ENCODE measurements at places on chromosomes 12 and 14.

- DNase-seq, result no peak
Measured at GRCh38 chr14:26527095-26527494, 70.7 kb downstream of the NOVA1 start.

- DNase-seq, result no peak
Measured at GRCh38 chr14:92751819-92752218, 3.4 kb upstream of the LGMN start.

DNA sequence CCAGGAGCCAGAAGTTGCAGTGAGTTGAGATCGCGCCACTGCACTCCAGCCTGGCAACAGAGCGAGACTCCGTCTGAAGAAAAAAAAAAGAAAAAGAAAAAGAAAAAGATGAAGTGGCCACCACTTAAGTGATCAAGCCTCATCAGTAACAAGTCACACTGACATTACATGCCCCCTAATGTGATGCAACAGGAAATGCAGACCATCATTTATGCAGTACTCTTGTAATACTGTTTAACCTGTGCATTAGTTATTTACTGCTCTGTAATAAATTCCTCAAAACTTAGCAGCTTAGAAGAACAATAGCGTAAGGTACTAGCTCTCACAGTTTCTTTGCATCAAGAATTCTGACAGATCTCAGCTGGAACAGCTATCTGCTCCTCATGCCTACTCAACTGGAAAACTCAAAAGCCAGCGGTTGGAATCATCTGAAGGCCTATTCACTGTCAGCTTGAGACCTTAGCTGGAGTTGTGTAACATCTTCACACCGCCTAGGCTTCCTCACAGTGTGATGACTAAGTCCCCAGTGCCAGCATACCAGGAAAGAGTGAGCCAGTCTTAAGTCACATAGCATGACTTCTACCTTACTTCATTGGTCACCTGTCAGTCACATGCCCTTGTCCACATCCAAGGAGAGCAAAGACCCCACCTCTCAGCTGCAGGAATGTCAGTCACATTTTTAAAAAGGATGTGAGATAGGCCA is 31.5 kb downstream of the EPS8 start:
- no peak for DNase-seq

DNA sequence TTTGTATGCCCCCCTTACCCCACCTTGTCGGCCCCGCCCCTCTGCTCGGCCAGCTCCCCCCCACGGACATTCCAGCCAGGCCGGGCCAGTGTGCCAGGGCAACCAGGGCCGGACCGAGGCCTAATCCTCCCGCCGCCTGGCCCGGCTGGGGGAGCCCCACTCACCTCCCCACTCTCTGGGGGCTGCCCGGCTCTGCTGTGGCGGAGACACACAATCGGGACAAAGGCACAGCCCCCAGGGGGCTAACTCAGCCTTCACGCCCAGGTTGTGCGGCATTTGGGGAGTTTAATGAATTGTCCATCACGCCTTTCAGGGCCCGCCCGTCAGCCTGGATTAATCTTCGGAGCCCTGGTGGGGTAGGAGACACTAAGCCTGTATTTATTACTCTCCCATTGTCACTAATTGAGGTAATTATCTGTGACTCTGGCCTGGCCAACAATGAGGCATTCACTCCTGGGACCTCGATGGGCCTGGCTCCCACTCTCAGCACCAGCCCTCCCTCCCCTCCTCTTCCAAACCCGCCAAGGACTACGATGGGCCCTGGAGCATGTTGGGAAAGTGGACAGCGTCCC is 8.7 kb downstream of the WNT1 start:
- DNase-seq, result no peak

DNA sequence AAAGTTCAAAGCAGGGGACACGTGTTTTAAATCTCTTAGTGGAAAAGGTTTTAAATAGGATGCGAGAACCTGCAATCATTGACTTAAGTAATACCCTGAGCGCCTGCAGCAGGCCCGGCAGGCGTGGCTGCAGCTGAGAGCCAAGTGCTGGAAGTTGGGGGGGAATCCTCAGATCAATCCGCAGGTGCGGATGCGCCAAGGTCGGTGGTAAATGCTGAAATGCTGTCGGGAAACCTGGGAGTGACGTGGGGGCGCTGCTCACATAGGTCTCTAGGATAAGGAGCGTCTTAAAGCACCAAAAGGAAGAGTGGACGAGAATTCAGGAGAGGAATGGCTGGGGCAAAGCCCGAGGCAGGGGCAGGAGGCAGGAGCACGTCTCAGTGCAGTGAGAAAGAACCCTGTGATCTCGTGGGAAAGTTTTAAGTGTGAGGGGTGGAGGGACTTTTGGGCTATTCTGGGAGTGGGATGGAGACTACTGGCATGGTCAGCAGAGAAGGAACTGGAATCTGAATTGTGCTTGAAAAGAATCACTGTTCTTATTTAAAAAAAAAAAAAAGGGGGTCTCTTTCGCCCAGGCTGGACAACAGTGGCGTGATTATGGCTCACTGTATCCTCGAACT is 883 bp upstream of the CDCA4 start:
- peak; percentile 61 for DNase-seq

- DNase-seq, result no peak
Measured at GRCh38 chr12:7146906-7147305, 16.7 kb downstream of the CLSTN3 start.

- no peak for DNase-seq
Measured at GRCh38 chr14:89639687-89640086, 222.7 kb upstream of the FOXN3 start.

DNA sequence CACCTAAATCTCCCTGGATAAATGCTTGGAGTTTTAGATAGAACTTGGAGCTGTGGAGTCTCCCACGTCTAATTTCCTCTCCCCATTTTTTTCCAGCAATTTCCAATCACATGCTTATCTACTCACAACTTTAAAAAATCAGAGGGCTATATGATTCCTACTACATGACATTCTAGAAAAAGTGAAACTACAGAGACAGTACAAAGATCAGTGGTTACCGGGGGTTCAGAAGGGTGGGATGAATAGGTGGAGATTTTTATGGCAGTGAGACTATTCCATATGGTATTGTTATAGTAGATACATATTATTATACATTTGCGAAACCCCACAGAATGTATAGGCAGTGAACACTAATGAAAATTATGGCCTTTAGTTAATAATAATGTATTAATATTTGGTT is 35.5 kb downstream of the ATF7 start:
- DNase-seq, result no peak

DNA sequence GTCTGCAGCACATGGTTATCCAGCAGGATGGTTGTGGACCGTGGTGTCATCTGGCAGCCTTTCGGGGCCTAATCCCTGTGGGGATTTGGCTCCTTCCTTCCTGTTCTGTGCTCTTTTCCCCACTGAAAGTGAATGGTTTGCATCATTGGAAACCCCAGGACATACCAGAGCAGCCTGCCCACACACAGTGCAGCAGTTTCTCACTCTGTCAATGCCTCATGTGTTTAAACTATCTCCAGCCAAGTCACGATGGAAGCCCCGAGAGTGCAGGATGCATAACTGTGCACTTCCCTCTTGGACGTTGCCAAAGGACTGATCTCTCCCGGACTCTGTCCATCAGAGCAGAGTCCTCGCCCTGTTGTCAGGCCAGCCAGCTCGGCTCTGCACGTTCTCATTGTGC is 29.0 kb upstream of the AMN start:
- no peak for DNase-seq

DNA sequence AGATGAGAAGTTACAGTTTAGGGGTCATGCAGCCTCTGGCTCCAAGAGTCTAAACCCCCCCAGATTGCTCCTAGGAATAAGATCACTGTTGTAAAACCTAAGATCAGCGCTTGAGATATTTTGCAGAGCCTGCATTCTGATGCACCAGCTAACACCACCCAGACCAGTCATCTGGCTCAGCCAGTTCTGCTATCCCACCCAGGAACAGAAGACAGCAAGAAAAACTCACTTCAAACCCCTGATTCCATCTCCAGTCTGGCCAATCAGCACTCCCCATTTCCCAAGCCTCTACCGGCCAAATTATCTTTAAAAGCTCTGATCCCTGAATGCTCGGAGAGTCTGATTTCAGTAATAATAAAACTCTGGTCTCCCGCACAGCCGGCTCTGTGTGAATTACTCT is 158.6 kb downstream of the ZNF664 start:
- no peak for DNase-seq

GRCh38 chr12:130998136-130998535 is 44.4 kb downstream of the ADGRD1 start:
- DNase-seq, result no peak

DNA sequence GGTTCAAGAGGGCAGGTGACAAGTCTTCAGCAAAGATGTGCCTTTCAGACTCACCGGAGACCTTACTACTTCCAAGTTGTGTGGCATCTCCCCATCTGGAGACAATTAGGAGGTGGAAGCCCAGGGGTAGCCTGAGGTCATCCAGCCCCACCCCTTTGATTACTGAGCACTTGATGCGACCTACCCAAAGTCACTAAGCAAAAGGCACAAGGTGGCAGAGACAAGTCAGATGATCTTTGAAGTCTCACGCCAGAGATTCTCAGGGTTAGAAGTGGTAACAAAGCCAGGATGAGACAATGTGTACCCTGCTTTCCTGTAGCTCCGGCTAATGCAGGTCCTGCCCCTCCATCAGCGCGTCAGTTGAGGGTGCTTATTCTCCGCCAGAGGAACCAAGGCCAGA is 1.4 kb upstream of the FOXN3 start:
- DNase-seq, result no peak

GRCh38 chr12:53941187-53941586 is 2.6 kb downstream of the HOXC13 start:
- no peak for DNase-seq

DNA sequence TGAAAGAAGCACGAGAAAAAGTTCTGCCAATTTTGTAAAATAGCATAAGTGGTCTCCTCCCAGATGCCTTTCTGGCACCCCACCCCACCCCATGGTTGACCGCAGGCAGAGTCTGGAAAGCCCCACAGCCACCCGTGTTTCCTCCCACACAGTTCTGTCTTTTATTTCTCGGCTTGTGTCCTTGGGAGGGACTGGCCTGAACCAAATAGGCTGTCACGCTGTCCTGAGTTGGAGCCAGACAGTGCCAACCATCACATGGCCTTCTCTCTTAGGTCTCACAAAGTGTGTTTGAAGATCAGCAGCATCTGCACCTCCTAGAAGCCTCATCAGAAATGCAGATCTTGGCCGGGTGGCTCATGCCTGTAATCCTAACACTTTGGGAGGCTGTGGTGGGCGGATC is 10.2 kb upstream of the LTA4H start:
- no peak for DNase-seq

- DNase-seq, result no peak
Measured at GRCh38 chr12:13311551-13311950, 115.0 kb downstream of the EMP1 start.

- DNase-seq, result no peak
Measured at GRCh38 chr12:84157170-84157569, 755.4 kb downstream of the SLC6A15 start.

GRCh38 chr14:86601813-86602212 is 1071.9 kb downstream of the FLRT2 start:
- DNase-seq, result no peak

DNA sequence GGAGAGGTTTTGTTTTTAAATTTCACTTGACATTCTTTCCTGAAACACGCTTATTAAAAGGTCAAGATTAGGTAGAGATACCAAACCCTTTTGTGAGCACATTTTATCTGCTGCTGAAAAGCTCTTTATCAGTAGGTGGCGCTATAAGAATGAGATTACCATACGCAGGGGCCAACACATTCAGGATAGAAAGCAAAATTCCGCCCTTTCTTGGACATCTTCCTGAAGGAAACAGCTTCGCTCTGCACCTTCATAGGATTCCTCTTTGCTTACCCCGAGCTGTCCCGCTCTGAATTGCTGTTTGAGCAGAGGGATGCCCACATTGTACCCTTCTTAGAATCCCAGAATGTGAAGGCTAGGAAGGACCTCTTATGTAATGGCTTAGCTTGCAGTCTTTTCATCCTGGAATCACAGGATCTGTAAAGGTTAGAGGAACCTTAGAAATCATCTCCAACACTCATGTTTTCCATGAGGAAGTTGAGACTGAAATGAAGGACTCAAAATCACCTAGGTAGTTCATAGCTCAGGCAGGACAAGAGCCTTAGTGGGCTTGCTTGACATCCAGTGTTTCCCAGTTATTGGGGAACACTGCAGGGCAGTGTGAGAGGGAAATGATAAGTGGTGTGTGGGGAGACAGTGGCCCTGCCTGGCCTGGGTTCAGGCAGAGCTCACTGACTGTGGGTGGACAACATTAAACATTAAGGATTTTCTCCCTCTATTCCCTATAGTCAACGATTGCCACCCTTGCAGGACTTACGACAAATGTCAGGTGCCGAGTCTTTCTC is 38.7 kb upstream of the CRY1 start:
- DNase-seq, result peak; percentile 24

DNA sequence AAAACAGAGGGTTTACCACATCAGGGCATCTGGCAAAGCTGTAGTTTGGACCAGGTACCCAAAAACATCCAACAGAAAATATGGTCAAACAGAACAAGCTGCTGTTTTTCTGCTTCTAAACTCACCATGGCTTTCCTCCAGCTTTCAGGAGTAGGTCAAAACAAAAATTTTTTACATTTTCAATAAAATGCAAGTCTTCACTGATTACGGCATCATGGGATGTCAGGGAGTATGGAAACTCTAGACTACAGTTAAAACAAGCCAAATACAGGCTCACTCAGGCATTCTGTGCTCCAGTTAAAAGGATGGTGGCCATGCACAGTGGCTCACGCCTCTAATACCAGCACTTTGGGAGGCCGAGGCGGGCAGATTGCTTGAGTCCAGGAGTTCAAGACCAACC is 47.1 kb upstream of the PSMA6 start:
- DNase-seq, result no peak

DNA sequence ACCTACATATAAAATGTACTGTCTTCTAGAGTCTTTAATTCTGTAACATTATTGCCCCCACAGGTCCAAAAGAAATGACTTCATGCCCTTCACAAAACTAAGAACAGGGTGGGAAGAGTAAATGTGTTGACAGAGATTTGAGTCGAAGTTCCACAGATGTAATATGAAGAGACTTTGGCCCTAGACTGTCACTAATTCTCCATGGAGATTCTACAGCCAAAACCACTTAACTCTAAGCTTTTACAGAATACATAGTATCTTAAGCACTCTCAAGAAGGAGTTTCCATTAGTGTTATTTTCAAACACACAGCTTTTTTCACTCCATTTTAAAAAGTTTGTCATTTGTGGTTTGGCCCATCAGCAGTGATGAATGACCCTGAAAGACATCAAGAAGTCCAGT is 56.3 kb downstream of the ABCC9 start:
- DNase-seq, result no peak
